ENCODE measurements at places on chromosomes 16 and 17.
A peak's percentile ranks its signal among the peaks of the same experiment; 100 is the strongest.

- no peak for DNase-seq
Measured at GRCh38 chr17:83018658-83019193, 60.7 kb upstream of the METRNL start.

GRCh38 chr17:77437017-77437416 is 296.2 kb downstream of the SEC14L1 start:
- DNase-seq = no peak

DNA sequence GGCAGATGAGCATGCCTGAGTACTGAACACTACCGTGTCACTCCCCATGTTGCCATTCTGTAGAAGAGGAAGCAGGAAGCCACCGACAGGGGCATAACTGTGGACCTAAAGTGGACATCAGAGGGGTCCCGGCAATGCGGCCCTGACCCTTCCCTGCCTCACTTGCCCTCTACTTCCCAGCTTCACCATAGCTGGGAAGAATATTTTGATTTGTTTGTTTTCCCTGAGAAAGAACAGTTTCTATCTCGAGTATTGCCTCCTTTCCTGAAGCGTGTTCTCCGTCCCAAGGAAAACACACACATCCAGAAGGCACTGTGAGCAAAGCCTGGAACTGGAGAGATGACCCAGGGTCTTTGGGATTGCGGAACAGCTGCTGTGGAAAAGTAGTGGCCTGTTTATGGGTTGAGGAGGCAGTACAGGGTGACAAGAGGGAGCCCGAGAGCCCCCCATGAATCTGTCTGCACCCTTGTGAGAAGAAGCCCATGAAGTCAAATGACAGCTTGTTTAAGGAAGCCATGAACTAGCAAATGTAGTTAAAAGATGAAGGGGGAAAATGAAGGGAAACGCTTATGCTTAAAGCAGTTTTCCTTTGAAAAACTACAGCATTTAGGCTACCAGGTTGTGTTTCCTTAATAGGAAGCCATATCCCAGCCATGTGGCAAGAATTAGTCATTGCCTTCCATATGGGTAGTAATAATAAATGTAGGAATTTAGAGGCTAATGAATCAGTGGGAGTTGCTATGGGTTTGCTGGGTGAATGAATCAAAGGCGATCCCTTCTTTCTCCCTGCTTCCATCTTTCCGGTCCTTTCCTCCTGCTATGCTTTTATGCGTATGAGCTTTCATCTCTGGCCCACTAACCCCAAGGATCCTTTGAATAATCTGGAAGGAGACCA is 90.0 kb upstream of the TBX2 start:
- DNase-seq = no peak

DNA sequence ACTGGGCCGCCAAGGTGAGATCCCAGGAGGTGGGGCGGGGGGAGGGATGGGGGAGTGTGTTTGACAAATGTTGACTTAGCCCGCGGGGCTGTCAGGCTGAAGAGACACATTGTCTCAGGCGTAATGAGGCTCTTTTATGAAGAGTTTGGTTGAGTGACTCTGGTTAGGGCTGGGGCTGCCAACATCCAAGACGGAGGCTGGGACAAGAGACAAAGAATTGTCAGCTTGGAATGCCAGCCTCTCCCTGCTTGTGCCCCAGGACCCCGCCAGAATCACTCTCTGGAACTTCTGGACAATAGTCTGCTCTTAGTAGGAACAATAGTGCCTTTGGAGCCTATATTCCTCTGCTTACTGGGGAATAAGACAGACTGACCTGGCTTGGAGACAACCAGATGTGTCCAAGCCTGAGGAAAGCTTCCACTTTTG is 24.0 kb downstream of the PCTP start:
- peak; percentile 86 for DNase-seq

GRCh38 chr17:48546924-48547807 is 2.3 kb upstream of the HOXB2 start:
- peak; percentile 62 for DNase-seq

DNA sequence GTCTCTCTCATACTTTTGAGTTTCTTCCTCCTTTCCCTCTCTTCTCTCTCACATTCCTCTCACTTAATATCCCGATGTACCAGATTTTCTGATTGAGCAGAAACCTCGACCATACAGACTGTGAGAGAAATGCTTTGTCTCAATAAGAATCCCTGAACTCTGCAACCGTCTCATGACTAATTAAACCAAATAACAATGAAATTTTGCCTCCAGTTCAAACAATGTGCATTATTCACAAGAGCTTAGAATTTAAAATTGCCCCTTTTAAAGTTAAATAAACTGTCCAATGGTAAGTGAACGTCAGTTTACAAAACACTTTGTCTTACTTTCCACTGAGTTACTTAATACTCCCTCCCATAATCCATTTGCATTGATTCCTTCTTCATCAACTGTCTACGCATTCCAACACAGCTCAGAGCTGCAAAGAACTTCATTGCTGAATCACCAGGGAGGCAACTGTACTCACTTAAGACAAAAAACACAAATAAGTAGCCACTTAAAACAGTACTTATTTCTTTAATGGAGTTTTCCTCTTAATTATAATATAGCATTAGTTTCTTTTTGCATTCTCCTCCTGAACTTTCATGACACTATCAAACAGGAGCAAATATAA is 4.9 kb downstream of the CDH11 start:
- DNase-seq = no peak

- DNase-seq = no peak
Measured at GRCh38 chr16:58699151-58699550, 14.6 kb upstream of the SLC38A7 start.

GRCh38 chr17:7249830-7250229 is 1.7 kb downstream of the CTDNEP1 start:
- no peak for DNase-seq

DNA sequence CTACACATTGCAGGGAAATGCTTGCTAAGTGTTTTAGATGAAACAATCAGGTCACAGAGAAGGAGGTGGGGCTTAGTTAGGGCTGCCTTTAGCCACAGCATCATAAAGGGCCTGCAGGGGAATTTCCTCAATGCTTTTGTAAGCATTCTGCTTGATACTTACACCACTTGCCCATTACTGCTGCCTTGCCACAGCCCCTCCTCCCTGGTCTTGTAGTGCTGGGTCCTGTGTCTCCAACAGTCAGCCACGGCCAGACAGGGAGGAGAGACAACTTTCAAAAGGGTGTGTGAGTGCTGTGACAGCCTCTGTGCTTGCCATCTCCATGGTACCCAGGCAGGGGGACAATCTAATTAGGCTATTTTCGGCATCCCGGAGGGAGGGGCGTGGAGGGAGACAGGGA is 111.2 kb downstream of the SHISA9 start:
- peak; percentile 15 for DNase-seq

DNA sequence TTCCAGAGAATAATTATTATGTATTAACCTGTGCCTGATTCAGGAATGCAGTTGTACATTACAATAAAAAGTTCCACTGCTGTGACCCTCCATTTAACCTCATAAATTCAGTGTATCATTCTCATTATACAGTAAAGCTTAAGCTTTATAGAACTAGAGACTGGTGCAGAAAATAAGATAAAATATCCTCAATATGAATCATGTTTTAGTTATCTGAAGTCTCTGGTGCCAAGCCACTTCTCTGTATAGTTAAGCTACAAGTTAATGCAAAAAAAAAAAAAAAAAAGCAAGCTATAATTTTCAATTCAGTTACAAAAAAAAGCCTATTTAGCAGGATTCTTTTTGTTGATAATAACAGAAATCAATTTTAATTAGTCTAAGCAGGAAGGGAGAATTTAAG is 22.4 kb upstream of the SMIM36 start:
- DNase-seq = no peak

- DNase-seq = no peak
Measured at GRCh38 chr16:49499869-49500610, 126.4 kb downstream of the C16orf78 start.

DNA sequence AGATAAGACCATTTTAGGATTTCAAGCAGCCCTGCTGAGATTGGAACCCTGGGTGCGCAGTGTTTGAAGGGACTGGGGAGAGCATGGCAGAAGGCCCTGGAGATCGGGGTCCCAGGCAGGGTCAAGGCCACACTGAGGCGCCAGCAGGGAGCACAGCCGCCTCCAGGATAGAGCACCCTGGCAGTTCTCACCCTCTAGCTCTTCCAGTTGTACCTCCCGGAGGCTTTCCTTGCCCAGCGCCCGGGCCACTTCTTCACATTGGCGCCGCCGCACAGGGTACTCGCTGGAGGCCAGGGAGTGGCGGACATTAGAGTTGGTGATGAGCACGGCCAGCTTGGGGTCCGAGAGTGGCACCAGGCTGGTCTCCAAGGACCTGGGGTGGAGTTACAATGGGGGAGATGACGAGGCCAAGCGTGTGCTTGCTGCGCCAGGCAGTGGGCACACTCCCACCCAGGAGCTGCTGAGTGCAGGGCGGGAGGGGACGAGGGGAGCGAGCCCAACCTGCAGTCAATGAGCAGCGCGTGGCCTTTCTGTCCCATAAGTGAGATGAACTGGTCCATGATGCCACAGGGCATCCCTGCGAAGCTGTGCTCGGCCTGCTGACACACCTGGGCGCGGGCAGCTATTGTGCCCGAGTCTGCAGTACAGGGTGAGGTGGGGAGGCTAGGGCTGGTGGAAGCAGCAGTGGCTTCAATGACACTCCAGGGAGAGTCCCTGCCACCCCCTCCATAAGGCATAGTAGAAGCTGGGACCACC is 2.3 kb downstream of the GALK1 start:
- DNase-seq = no peak

GRCh38 chr16:82628711-82629110 is 1.9 kb downstream of the CDH13 start:
- DNase-seq = no peak

DNA sequence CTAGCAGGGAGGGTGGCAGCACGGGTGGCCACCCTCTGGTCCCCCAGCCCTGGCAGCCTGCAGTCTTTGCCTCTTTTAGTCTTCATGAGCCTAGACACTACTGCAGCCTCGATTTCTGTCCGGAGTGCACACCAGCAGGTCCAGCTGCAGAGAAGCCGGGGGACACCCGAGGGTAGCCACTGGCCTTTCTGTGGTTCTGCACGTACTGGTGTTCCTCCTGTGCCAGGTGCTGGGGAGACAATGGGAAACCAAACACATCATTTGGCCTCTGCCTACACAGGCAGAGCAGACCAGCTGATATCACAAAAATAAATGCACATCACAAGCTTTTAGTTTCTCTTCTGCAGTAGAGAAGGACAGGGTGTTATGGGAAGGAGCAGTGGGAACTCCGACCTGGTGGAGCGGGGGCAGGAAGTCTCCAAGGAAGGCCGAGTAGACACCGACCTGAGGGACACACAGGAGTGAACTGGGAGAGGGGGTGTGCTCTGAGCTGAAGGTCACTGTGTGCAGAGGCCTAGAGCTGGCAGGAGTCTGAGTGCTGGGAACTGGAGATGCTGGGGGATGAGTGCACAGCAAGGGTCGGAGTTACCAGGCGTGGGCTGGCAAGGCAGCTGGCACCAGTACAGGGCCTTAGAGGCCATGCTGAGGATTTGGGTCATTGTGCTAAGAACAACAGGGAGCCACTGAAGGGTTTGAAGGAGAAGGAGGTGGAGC is 23.1 kb downstream of the GPT2 start:
- DNase-seq = no peak

- DNase-seq = no peak
Measured at GRCh38 chr16:1632638-1632970, 20.4 kb downstream of the CRAMP1 start.

- DNase-seq = no peak
Measured at GRCh38 chr17:18028114-18028951, 10.6 kb downstream of the ATPAF2 start.

- DNase-seq = no peak
Measured at GRCh38 chr17:77846531-77847085, 111.9 kb upstream of the TNRC6C start.

DNA sequence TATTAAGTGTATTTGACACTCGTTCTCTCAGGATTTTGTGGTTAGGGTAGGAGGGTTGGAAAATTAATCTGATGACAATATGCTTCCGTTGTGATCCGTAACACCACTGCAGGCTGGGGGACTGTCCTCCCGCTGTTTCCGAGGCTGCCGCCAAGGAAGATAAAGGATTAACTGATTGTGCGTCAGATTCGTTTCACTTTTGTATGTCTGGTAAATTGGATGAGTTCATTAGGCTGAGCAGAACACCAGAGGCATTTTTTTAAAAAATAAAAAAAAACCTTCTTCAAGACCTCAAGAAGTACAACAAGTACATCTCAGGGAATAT is 486.7 kb upstream of the SALL1 start:
- DNase-seq = no peak

Data from ELF-1 (cell line).